ENCODE measurements at places on chromosomes 1 and 21. TPM values are rescaled to one million over a fixed set of nuclear protein-coding genes. Genes with fewer than 3 reads are reported as not detected.

Gene FMO3
- total RNA-seq, result not detected

Gene IGSF5
- not detected for total RNA-seq

Gene HENMT1
- 1.9 TPM for total RNA-seq

Gene SLC1A7
- not detected for total RNA-seq

Gene FBXO28
- 57.0 TPM for total RNA-seq

Gene HSD11B1
- total RNA-seq, result not detected

Gene GCSAML
- total RNA-seq, result not detected

Gene LIN28A
- not detected for total RNA-seq

Gene KRTAP19-1
- total RNA-seq, result not detected

Gene BTBD19
- 14.3 TPM for total RNA-seq

Gene G0S2
- total RNA-seq, result 4.7 TPM

Gene TRIM17
- total RNA-seq, result not detected

Gene PLEKHA6
- 9.3 TPM for total RNA-seq

Gene GBP2
- 38.4 TPM for total RNA-seq

Gene NTMT2
- not detected for total RNA-seq

Gene OR6N1
- not detected for total RNA-seq

Gene GPR89A
- total RNA-seq, result 49.2 TPM

Gene GIPC2
- 30.9 TPM for total RNA-seq

Gene SPRR2G
- total RNA-seq, result not detected

Gene KRTAP21-1
- not detected for total RNA-seq

Gene KIF26B
- 0.14 TPM for total RNA-seq

Gene NPR1
- 3.7 TPM for total RNA-seq

Gene FCRL5
- not detected for total RNA-seq

Gene OR10R2
- not detected for total RNA-seq

Gene KRTAP11-1
- not detected for total RNA-seq

Gene TARDBP
- total RNA-seq, result 124 TPM

Gene DONSON
- total RNA-seq, result 34.7 TPM

Gene CFH
- total RNA-seq, result 48.2 TPM

Gene CR1L
- not detected for total RNA-seq

Gene VANGL1
- 25.8 TPM for total RNA-seq

Gene IFI44L
- 2.1 TPM for total RNA-seq

Gene SLAMF8
- total RNA-seq, result not detected

Gene SHC1
- total RNA-seq, result 273 TPM

Gene C1orf74
- 3.2 TPM for total RNA-seq

Gene ADCY10
- 0.07 TPM for total RNA-seq

Gene PGLYRP4
- total RNA-seq, result not detected

Gene HES3
- total RNA-seq, result not detected

All from thoracic aorta endothelial cell (primary cell).